ENCODE measurements at places on chromosomes 2 and 18.

DNA sequence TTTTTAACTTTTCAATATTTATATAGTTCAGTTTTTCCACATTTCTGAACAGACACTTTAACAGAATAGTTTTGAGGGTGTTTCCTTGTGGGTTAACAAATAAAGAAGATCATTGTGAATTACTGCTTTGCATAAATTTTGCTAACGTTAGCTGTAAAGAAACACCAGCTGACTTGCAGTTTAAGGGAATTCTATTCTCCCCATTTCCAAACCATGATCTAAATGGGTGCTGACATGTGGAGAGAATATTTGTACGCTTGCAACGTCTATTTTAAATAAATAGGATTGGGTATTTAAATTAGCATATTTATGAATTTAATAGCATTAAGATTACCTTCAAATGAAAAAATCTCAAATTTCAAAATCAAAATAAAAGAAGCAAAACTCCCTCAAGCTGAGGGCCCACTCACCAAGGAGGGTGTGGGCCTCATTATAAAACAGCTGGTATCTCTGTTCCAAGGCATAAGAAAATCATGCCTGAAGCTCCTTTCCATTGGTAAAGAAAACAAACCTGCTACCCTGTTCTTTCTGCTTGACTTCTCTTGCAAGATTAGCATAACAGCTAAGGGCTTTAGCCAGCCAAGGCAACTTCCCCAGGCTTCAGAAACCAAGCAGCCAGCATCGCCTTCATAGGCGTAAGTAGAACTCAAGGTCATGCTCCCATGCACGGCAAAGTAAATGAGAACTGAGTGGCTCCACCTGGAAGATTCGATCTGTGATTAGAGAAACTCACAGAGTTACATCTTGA is 3.2 kb downstream of the MRO start:
- no peak for DNase-seq

- DNase-seq, result no peak
Observed at GRCh38 chr18:22684268-22684667, 248.9 kb upstream of the RBBP8 start.

DNA sequence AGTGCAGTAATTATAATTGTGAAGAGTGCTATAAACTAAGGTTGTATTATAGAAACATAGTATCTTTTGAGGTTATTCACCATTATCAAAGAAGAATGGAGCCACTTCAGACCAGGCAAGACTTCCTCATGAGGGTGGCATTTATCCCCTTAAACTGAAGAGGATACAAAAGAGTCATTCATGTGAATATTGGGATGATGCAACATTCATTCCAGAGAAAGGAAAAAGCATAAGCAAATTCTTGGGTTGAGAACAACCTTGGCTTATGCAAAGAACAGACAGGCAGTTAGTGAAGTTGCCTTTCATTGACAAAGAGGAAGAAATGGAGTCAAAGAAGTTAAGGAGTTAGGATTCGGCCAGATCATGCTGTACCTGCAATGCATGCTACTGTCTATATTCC is 682.5 kb downstream of the MBD2 start:
- no peak for DNase-seq

- no peak for DNase-seq
Observed at GRCh38 chr18:8722946-8723820, 17.8 kb downstream of the MTCL1 start.

DNA sequence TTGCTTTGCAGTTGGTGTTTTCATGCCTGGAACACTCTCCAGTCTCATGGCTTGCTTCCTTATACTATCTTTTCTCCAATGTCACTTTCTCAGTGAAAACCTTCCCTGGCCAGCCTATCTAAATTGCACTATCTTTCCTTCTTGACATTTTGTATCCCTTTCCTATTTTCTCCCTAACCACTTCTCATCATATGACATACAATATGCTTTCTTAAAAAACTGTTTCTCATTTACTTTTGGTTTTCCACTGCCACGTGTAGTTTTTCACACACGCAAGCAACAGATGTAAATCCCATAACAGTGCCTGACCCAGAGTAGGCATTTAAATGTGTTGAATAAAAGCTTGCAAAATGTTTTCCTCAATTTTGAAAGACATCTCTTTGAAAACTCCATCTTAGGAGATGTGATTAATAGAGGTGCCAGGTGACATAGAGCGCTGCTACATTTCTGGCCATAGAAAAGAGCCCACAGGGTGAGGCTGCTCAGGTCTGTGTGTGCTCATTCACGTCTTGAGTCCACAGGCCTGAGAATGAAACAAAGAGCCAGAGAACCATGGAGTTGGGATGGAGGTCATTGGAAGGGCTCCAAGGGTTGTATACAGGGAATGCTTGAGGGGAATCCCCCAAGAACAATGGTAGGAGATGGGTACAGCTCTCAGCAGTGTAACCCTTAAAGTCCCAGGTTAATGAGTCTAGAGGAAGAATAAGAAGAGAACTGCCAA is 12.7 kb downstream of the ZNF24 start:
- DNase-seq, result no peak

GRCh38 chr2:232235716-232236115 is 142.8 kb upstream of the ALPP start:
- no peak for DNase-seq

DNA sequence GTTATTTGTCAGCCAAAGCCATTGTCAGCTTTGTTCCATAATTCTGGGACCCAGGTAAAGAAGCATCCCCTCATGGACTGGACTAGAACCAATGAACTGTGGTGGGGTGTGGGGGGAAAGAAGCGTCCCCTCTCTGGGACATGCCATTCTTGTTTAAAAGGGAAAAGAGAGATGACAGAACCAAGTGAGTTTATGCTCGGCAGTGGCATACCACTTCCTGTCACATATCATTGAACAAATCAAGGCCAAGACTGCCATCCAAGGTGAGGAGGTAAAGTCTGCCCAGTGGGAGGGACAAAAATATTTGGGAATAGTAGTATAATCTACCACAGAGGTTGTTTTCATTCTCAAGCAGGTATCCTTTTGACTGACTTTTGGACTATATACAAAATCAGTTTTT is 4.7 kb upstream of the GLS start:
- no peak for DNase-seq

- no peak for DNase-seq
Observed at GRCh38 chr2:99858951-99859596, 283.3 kb downstream of the AFF3 start.

DNA sequence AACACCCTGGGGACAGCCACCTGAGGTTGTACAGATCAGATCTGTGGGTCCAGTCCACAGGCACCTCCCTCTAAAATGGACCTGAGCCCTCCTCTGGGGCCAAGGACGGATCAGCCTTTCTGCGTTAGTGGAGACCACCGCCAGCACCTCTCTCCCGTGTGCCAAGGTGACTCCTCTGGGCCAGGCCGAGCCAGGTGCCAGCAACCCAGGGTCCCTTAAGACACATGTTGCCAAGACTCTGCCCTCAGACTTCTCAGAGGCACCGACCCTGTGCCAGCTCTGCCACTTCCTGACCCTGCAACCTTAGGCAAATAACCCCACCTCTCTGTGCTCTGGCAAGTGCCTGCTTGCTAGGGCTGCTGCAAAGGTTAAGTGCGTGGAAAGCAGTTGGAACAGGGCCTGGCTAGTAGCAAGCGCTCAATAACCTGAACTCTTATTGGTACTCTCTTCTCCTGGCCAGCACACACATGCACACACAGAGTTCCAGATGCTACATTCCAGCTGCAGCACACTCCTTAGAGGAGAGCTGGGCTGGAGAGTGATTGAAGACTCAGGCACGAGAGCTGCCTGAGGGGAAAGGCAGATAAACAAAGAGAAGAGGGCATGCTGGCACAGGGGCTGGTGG is 105.6 kb downstream of the TNS1 start:
- DNase-seq, result no peak

DNA sequence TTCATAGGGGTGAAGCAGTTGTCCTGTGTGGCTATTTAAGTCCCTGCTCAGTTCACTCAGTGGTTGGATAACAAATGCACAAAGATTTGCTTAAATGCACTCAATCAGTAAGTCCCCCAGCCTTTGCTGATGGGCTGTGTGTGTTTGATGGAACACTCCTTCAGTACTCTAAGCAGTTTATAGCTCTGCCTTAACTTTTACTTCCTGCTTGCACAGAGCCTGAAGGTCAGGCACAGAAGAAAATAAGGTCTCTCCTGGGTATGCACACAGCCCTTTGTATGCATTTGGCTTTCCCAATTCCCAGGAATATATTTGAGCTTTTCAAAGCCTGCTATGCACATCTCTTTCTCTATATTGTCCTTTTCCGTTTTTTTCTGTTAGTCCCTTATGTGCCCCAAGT is 208.7 kb upstream of the STK17B start:
- DNase-seq, result no peak

DNA sequence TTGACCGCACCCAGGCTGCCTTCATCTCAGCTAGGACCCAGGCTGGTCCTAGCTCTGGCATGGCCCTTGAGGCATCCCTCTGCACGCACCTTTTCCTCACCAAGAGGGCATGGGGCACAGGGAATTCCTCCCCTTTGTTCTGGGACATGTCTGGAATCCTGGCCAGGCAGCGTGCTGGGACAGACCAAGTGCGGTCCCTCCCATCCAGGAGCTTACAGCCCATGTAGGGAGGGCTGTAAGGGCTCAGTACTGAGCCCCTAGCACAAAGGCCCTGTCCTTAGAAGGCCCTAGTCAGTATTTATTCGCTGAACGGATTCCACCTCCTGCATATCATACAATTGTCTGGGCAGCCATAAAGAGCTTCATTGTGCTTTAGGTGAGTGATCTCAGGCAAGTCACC is 3.0 kb downstream of the TMEM37 start:
- DNase-seq, result no peak

GRCh38 chr18:54726143-54726542 is 102.1 kb upstream of the RAB27B start:
- DNase-seq, result no peak

DNA sequence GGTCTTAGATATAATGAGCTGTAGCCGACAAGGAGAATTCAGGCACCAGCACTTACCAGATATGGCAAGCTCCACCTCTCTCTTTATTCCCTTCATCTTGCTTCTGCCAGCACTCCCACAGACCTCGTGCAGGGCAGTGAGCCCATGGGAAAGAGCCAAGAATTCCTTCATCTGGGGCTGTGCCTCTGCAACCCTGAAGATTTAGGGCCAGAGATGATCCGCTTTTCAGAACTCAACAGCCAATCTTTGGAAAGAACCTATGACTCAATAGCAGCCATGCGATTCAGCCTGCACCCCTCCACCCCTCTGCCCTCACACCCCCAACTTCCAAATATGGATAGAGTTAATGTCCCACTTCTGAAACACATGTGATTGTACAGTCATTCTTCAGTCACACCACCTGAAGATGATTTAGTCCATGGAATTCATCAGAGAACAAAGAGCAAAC is 533.7 kb upstream of the TNP1 start:
- no peak for DNase-seq

- DNase-seq, result no peak
Observed at GRCh38 chr18:59898609-59899297, 1.0 kb upstream of the PMAIP1 start.

DNA sequence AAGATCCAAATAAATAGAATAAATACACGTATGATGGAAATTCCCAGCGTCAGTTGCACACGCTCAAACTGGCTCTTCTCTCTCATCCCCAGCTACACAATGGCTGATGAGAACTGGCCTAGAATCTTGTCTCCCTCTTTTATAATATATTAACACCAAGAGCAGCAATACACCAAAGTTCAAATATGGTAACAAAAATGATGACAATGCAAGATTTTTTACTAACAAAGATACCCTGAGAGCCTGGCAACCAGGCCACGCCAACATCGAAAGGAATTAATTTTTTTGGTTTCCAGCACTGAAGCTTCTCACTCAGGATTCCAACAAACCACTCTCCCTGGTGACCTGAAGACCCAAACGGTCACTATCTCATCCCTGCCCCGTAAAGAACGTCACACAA is 302.7 kb upstream of the ID2 start:
- no peak for DNase-seq

DNA sequence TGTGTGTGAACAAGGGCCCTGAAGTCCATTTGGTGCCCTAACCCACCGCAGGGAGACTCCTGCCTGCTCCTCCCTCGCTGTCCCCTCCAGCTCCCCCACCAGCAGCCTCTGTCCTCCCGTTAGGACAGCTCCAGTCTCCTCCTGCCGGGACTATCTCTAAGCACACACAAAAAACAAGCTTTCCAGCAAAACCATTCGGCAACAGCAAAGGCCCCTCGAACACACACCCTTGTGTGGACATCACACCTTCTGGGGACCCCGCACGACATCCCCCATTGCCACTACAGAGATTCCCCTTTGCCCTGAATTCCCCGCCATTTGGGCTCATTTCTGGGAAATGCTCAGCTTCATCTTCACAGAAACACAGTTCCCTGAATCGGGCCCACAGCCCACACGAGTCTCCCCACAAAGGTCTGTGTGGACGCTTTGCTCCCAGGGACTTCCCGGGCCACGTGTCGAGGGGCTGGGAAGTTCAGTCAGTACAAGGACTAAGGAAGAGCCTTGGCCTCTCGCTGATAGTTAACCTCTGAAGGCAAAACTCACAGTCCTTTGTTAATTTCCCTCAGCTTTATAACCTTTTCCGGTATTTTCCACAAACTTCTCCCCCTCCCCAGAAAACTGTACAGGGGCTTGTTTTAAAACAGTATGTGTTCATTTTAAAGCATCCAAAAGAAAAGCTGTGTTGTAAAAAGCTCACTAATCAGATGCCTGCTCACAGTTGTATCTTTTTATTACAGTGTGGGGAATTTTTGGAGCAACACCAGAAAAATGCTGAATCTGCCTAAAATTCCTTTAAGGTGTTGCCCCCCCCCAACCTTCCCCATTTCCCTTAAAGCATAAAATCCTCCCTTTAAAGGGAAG is 25.9 kb downstream of the SMAD7 start:
- peak; percentile 28 for DNase-seq

DNA sequence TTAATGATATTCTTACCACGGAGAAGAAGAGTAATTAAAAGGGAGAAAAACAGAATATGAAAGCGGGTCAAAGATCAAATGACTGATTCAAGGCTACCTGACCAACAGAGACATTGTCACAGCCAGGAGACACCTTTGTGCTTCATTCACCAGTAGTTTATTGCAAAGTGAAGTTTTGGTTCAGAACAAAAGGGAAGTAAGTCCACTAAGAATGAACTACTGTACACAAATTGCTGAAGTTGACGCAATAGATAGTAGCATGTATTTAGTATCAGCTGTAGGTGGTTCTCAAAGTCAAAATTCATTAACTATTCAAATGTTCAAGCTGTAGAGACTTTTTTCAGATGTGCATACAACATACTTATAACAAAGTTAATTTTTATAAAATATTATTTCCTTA is 64.7 kb upstream of the COX7A2L start:
- DNase-seq, result no peak
